ENCODE measurements at places on chromosomes 3 and 15.

DNA sequence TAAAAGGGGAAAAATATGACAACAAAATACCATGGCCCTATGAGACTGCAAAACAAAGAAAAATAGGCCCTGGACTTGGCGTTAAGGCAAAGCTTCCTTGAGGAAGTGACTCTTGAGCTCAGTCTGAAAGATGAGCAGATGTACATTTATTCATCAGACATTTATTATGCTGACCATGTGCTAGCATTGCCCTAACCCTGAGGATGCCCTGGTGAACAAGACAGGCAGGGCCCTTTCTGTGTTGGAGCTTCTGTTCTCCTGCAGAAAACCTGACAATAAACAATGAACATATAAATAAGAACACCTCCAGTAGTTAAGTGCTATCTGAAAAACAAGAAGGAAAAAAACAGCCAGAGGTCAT lies 12.4 kb downstream of the TF start:
- no peak for DNase-seq

GRCh38 chr3:189936201-189936945 lies 184.3 kb downstream of the P3H2 start:
- no peak for DNase-seq

- no peak for DNase-seq
These were observed 37.3 kb downstream of the SUMF1 start for GRCh38 chr3:4429648-4430350.

DNA sequence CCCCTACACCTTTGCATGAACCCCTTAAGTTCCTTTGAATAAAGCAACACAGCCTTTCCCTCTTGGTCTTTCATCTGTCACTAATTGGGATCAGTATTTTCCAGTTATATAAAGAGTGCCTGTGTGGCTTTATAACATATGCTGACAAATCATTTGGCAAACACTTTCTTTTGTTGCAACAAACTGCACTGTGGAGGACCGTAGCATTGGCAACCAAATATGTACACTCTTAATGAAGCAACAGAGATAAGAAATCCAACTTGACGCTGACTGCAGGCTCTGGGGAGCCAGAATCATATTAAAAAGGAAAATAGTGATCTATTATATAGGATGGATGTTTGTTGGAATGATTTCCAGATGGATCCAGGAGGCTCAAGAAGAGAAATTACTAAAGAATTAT lies 120.1 kb upstream of the PRICKLE2 start:
- DNase-seq, result no peak

- no peak for DNase-seq
These were observed 35.1 kb downstream of the DAZL start for GRCh38 chr3:16570113-16570512.

DNA sequence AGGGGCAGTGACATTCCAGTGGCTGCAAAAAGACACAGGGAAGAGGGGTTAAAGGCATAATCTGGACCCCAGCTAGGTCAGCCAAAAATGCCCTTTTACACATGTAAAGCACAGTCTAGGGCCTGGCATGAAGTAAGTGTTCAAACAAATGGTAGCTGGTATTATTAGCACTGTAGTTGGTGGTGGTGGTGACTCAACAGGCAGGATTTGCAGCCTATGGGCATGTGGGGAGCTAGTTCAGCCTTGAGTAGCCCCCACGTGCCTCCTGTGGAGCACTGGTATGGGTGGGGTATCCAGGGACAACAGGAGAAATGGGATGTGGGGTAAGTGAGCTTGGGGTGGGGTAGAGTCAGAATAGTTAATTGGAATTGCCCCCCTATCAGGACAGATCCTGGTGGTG lies 27.6 kb downstream of the DNASE1L3 start:
- no peak for DNase-seq

GRCh38 chr3:63202529-63202928 lies 75.6 kb upstream of the SYNPR start:
- DNase-seq, result no peak

GRCh38 chr15:53412542-53412941 lies 346.9 kb downstream of the WDR72 start:
- no peak for DNase-seq

DNA sequence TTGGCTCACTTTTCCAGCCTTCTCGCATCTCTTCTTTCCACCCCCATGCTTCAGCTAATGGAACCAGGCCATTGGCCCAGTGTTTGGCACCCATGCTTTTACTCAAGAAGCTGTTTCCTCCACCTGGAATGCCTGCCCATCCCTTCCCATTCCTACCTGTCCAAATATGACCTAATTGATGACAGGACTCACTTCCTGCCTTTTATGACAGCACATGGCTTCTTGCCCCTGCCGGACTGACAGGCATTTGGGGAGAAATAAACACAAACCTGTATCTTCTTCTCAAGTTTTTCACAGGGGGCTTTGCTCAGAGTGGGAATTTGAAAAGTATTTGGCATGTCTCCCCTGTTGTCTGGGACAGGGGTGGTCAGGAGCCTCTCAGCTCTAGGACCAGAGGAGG lies 120.1 kb downstream of the ABHD5 start:
- DNase-seq, result no peak

GRCh38 chr3:55172913-55173312 lies 245.1 kb upstream of the LRTM1 start:
- DNase-seq, result no peak

All from stimulated activated CD8-positive, alpha-beta memory T cell treated with anti-CD3 and anti-CD28 coated beads, Interleukin-4, amount 100 ng/mL, for 4 hours (primary cell).